Mammary microvascular endothelial cell (primary cell): ENCODE measurements at places on chromosomes 2 and 18. TPM values are rescaled to one million over a fixed set of nuclear protein-coding genes. Genes with fewer than 3 reads are reported as not detected.

SIX2 gene
- not detected in 2 replicates for total RNA-seq

RAB6C gene
- not detected in 2 replicates for total RNA-seq

TRIM43 gene
- not detected in 2 replicates for total RNA-seq

FSHR gene
- not detected in 2 replicates for total RNA-seq

MAL gene
- total RNA-seq, result not detected in 2 replicates

SGO2 gene
- total RNA-seq, result 15.5 and 18.2 TPM in 2 replicates

KCNIP3 gene
- 0.15 TPM in 1 of 2 replicates, not detected in the other for total RNA-seq

UGT1A3 gene
- not detected in 2 replicates for total RNA-seq

KRTCAP3 gene
- total RNA-seq, result not detected in 2 replicates

SKOR2 gene
- total RNA-seq, result not detected in 2 replicates

C2orf81 gene
- total RNA-seq, result 0.59 and 0.67 TPM in 2 replicates

AQP12A gene
- not detected in 2 replicates for total RNA-seq

GPR55 gene
- not detected in 2 replicates for total RNA-seq

CKAP2L gene
- total RNA-seq, result 19.5 and 21.0 TPM in 2 replicates

MTCL1 gene
- 14.3 and 17.1 TPM in 2 replicates for total RNA-seq

OR6B2 gene
- total RNA-seq, result not detected in 2 replicates

WDPCP gene
- total RNA-seq, result 3.5 and 4.0 TPM in 2 replicates

CHRNG gene
- total RNA-seq, result not detected in 2 replicates

PNPT1 gene
- 26.1 and 32.4 TPM in 2 replicates for total RNA-seq

POTEI gene
- 0.05 and 0.07 TPM in 2 replicates for total RNA-seq

AMER3 gene
- not detected in 2 replicates for total RNA-seq

SLC16A14 gene
- total RNA-seq, result 0.60 and 1.5 TPM in 2 replicates

C2orf78 gene
- total RNA-seq, result not detected in 2 replicates

TTLL4 gene
- total RNA-seq, result 13.9 and 17.5 TPM in 2 replicates

LOXHD1 gene
- total RNA-seq, result not detected in 2 replicates

DYSF gene
- 212 and 225 TPM in 2 replicates for total RNA-seq

CD28 gene
- total RNA-seq, result not detected in 2 replicates

LCT gene
- total RNA-seq, result not detected in 2 replicates

DES gene
- total RNA-seq, result not detected in 2 replicates

TMEM169 gene
- not detected in 2 replicates for total RNA-seq

GPR45 gene
- not detected in 2 replicates for total RNA-seq

FHOD3 gene
- total RNA-seq, result 0.05 TPM in 1 of 2 replicates, not detected in the other

ITPRID2 gene
- 90.3 and 102 TPM in 2 replicates for total RNA-seq

ZSWIM2 gene
- not detected in 2 replicates for total RNA-seq

HAAO gene
- total RNA-seq, result not detected in 2 replicates

KYNU gene
- total RNA-seq, result 2.6 and 7.9 TPM in 2 replicates

ESPNL gene
- total RNA-seq, result 0.10 TPM in 1 of 2 replicates, not detected in the other

RABL2A gene
- total RNA-seq, result 0.98 and 2.1 TPM in 2 replicates

SETBP1 gene
- under 0.01 TPM in 1 of 2 replicates, not detected in the other for total RNA-seq
